Body of pancreas (tissue), 4 donors: ENCODE measurements at places on chromosomes 3 and 15. TPM values are rescaled to one million over a fixed set of nuclear protein-coding genes. Genes with fewer than 3 reads are reported as not detected.

GRCh38 chr15:66565141-66565641 is 607 bp downstream of the LCTL start:
- DNase-seq: no peak

DNA sequence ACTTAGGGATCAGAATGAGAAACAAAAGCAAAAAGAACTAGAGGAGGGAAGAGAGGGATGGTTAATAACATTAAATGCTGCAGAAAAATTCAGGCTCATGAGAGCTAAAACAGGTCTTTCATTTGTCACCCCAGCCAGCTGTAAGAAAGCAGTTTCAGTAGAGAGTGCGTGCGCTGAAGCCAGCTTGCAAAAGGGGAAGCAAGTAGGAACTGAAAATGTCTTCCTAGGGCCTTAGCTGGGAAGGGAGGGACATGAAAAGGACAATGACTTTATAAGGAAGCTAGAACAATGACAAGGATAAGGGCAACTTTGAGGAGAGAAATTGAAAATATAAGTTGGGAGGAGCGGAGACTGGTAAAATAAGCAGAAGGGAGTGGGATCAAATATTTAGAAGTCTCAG is 3.1 kb downstream of the CIAO2A start:
- DNase-seq: no peak

DNA sequence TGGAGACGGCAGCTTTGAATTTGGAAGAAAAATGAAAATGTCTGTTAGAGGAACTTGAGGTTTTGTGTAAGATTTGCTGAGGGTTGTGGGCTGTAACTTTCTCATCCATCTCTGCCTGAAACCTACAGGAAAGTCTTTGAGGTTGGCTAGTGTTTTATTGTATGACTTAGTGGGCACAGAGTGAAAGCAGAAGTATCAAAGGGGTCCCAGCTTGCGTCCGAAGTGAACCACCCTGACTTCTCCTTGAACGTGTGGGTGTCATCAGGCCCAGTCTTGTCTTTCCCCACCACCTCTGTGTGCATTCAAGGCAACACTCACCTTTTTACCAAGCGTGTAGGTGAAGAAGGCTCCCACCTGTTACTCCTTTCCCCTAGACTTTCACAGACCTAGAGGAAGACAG is 682.1 kb upstream of the CFAP20DC start:
- DNase-seq: no peak

DNA sequence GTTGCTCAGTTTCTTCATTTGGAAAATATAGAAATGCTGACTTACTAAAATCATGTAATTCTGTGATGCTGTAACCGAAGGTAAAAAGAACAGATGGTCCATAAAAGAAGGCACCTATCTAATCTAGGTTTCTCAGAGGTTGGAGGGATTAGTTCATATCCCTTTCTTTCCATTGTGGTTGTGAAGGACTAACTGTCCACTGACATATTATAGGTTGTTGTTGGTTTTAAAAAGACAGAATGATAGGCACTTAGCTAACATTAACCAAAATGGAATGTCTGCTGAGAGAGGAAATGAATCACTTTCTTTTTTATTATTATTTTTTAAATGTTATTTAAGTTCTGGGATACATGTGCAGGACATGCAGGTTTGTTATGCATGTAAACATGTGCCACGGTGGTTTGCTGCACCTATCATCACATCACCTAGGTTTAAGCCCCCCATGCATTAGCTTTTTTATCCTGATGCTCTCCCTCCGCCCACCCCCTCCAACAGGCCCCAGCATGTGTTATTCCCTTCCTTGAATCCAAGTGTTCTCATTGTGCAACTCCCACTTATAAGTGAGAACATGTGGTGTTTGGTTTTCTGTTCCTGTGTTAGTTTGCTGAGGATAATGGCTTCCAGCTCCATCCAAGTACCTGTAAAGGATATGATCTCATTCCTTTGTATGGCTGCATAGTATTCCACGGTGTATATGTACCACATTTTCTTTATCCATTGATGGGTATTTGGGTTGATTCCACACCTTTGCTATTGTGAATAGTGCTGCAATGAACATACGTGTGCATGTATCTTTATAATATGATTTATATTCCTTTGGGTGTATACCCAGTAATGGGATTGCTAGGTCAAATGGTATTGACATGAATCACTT is 45.8 kb downstream of the ALDH1A2 start:
- no peak for DNase-seq

Gene SAMMSON
- not detected for total RNA-seq

DNA sequence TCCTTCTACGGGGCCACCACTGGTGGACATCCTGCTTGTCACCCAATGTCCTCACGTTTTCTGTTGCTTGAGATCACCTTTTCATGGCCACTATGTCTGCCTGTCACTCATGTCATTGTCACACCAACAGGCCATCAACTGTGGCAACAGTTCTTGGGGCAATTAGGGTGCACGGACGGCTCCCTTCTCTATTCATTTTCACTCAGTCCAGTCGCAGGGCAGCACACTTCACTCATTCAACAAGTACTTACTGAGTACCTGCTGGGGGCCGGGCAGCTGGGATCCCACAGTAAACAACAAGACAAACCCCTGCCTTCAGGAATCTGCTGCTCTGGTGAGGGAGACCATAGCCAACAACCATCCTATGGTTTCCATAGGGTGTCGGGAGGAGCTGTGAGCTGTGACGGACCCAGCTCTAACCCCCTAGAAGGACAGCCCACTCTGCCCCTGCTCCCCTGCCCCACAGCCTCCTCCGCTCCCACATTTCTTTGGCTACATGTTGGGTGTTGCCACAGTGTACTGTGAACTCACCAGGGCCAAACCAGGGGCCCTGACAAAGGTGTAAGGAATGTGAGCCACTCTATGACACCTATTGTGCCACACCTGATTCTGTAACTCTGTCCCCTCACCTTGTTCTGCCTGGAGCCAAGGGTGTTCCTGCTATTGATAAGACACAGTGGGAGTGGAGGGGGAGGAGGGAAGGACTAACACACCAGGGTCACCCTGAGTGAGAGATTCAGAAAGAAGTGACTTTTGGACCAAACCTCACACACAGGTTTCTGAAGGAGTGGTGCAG is 1.9 kb downstream of the VILL start:
- peak; percentile 55 for DNase-seq

- DNase-seq: no peak
Observed at GRCh38 chr15:43941555-43941954, 114.8 kb downstream of the WDR76 start.

DNA sequence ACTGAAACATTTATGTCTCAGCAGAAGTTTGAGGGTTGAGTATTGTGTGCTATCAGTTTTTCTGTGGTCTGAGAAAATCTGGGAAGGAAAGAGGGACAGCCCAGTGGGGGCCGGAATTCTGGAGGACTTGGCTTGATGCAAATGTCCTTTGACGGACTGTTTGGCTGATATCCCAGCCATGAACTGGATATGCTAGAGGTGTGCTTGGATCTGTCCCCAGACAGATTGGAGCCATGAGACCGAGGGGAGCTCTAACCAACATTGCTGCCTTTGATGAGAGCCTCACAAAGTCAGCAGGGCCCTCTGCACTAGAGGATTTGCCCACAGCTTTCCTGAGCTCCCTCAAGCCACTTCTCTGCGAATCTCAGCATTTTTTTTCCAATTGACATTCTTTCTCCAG is 405.6 kb downstream of the NTRK3 start:
- no peak for DNase-seq

DNA sequence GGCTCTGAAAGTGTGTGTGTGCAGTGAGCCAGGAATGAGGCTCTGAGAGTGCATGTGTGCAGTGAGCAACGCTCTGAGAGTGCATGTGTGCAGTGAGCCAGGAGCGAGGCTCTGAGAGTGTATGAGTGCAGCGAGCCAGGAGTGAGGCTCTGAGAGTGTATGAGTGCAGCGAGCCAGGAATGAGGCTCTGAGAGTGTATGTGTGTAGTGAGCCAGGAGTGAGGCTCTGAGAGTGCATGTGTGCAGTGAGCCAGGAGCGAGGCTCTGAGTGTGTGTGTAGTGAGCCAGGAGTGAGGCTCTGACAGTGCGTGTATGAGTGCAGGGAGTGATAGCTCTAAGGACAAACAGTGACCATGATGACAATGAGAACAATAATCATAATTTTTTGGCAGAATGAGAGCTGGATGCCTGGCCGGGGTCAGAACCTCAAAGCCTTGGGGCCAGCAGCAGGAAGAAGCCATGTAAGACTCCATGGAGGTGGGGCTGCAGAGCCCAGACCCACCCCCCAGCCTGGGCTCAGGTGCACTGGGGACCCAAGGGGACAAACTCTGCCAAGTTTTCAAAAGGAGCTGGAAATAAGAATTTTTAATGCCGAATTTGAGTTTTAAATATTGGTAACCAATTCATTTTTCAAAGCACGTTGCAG is 85.7 kb upstream of the PRR20G start:
- no peak for DNase-seq

DNA sequence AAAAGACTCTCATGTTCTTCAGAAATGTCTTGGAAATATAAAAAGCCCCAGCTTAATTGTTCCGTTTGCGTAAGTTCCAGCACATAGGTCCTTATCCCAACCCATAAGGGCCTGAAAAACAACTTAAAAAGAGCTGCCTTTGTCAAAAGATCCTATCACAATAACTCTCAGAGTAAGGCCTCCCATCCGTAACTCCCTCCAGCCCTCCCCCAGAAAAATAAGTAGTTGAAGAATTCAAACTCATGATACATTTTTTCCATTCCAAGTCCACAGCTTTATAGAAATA is 38.0 kb upstream of the SECISBP2L start:
- DNase-seq: no peak

GRCh38 chr3:13288732-13289718 is 131.1 kb downstream of the NUP210 start:
- DNase-seq: no peak

Gene PARP15
- total RNA-seq: 0.52 TPM

- no peak for DNase-seq
Observed at GRCh38 chr15:43404130-43404529, 33.2 kb downstream of the TUBGCP4 start.

- DNase-seq: no peak
Observed at GRCh38 chr3:185797108-185797881, 27.5 kb downstream of the IGF2BP2 start.

DNA sequence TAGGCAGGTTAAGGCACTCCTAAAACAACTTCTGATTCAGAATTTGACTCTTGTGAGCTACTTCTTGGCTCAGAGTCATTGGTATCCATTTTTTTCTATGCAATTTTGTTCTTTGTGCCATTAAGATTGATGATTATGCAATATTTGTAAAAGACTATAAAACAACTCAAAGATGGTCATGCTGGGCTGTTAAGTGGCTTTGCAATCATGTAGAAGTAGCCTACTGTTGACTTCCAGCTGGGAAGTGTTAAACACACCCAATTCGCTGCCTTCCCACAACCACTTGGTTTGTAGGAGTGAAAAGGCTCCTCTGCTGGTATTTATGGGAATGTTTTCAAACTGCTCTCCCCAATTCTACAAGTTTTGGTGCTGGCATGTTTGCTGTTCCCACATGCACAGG is 74.7 kb upstream of the COL6A6 start:
- DNase-seq: no peak

DNA sequence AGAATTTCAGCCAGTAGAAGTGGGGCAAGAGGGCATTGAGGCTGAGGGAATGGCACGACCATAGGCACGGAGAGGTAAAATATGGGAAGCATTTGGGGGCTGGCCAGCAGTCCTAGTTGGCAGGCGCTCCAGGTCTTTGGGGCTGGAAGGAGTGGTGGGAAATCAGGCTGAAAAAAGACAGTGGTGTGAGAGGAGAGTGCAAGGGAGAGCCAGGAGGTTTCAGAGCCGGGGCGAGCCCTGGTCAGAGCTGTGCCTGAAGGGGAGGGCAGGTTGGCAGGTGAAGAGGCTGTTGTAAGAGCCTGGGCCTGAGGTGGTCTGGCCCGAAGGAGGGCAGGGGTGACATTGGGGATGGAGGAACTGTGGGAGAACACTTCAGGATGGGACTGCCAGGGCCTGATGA is 1.6 kb upstream of the IDH3A start:
- no peak for DNase-seq

DNA sequence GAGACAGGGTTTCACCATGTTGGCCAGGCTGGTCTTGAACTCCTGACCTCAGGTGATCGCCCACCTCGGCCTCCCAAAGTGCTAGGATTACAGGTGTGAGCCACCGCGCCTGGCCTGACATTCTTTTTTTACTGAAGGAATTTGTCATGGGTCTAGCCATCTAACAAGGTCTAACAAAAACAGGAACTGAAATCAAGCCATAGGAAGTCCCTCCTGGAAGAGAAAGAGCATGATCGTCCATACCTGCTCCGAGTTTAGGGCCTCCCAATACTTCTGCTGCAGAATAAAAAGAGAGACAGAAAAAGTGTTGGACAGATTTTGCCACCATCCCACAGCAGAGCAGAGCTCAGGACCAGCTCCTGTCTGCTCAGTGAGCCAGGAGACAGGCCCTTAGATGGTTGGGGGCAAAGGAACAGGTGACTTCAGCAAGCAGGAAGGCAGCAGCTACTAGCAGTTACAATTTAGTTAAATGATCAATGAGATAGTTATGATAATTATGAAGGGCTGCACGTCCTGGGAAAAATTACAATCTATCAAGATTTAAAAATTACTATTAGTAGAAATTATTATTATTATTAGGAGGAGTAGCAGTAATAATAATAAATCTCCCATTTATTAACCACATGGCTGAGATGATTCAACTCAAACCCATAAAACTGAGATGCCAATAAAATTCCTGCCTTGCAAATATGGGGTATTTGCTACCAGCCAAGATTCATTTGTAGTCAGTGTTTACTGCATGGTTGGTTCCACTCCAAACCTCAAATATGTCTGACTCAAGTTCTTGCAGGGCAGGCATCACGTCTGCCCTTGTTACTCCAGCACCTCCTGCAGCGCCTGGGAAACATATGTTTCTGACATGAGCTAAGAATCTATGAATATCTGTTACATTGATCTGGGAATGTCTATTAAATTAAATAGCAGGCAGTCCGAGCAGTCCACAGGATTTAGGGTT is 40.1 kb downstream of the TMEM44 start:
- no peak for DNase-seq

- DNase-seq: no peak
Observed at GRCh38 chr3:127770671-127771355, 51.5 kb downstream of the MGLL start.

Gene CYP1A1
- total RNA-seq: not detected

- no peak for DNase-seq
Observed at GRCh38 chr15:31358957-31359701, 32.5 kb downstream of the KLF13 start.

Gene FLNB
- 104 TPM for total RNA-seq

DNA sequence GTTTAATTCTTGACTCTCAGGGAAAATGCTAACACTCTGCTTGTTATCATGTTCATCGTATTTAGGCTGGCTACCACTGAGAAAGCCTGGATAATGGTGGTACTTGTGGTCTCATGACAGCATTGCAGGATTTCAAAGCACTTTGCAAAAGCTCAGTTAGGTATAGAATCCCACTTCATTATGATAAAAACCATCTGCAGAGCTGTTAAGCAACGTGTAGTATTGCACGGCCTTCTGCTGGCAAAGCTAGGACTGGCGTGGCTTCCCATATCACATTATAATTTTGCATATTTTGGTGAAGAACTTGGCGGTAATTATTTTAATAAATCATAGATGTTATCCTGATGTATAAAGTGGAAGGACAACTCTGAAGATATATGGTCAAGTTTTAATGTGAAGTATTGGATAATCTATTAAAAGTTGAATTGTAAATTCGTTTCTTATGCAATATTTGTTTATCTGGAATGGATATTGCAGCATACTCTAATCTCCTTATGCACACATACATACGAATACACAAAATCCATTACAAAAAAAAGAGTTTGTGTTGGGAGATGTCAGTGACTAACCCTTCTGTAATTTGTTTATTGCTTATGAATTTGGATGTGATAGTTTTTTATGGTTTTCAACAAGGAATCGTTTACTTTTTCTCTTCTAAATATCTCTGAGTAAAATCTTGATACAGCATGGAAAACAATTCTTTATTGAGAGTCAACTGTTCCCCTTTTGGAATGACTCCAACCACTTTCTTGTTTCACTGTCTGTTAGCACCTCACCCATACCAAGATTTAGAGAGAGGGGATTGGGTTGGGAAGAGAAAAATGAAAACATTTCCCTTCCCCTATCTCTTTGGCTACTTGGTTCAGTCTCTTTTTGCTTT is 9.2 kb downstream of the RAB8B start:
- no peak for DNase-seq
